GM23338 (cell line): ENCODE measurements at places on chromosomes 3 and 15. TPM values are rescaled to one million over a fixed set of nuclear protein-coding genes. Genes with fewer than 3 reads are reported as not detected.

The KCNMB2 gene
- 0.28 and 0.53 TPM in 2 replicates for polyA plus RNA-seq

The STXBP5L gene
- polyA plus RNA-seq, result 2.1 and 6.0 TPM in 2 replicates

GRCh38 chr3:192494174-192494573 lies 233.2 kb downstream of the FGF12 start:
- no peak for DNase-seq

- DNase-seq, result no peak
Observed at GRCh38 chr3:116872688-116873087, 163.1 kb downstream of the TUSC7 start.

- DNase-seq, result no peak
Observed at GRCh38 chr3:11290743-11291680, 18.8 kb downstream of the ATG7 start.
